Upper lobe of left lung (tissue), 6 donors: ENCODE measurements at places on chromosomes 5 and 9. TPM values are rescaled to one million over a fixed set of nuclear protein-coding genes. Genes with fewer than 3 reads are reported as not detected.

Gene FAM169A
- 1.2 TPM for total RNA-seq

Gene TRPM3
- 0.30 TPM for total RNA-seq

Gene FOXD1
- 0.79 TPM for total RNA-seq

Gene ANKRD18B
- total RNA-seq, result 2.0 TPM

Gene GPR21
- 1.6 TPM for total RNA-seq

Gene TAF11L7
- total RNA-seq, result not detected

Gene KIF12
- total RNA-seq, result 5.4 TPM

Gene SLC23A1
- total RNA-seq, result 2.1 TPM

Gene ADGRD2
- total RNA-seq, result not detected

Gene SPINK5
- total RNA-seq, result 4.2 TPM

Gene ZBTB43
- 16.0 TPM for total RNA-seq

Gene PPP1R26
- 30.9 TPM for total RNA-seq

Gene THG1L
- total RNA-seq, result 2.1 TPM

Gene AGXT2
- total RNA-seq, result not detected

Gene CRB2
- not detected for total RNA-seq

Gene PAPPA
- 2.9 TPM for total RNA-seq

Gene SNCAIP
- total RNA-seq, result 1.3 TPM

Gene APBA1
- total RNA-seq, result 5.4 TPM

Gene BHMT2
- 0.89 TPM for total RNA-seq
